Cardiac muscle cell (in vitro differentiated cells and primary cell): ENCODE measurements at places on chromosomes 1 and 21.

- no peak overlapping the region for H3K4me3 ChIP-seq
- H3K4me1 ChIP-seq, result peaks cover 6% of the 10 kb centered on the region
- no peak overlapping the region for H3K27ac ChIP-seq
- no peaks in the 10 kb centered on the region for H3K27me3 ChIP-seq
- DNase-seq, result no peak
These were observed 153.6 kb downstream of the OLFM3 start for GRCh38 chr1:101843160-101843559.

DNA sequence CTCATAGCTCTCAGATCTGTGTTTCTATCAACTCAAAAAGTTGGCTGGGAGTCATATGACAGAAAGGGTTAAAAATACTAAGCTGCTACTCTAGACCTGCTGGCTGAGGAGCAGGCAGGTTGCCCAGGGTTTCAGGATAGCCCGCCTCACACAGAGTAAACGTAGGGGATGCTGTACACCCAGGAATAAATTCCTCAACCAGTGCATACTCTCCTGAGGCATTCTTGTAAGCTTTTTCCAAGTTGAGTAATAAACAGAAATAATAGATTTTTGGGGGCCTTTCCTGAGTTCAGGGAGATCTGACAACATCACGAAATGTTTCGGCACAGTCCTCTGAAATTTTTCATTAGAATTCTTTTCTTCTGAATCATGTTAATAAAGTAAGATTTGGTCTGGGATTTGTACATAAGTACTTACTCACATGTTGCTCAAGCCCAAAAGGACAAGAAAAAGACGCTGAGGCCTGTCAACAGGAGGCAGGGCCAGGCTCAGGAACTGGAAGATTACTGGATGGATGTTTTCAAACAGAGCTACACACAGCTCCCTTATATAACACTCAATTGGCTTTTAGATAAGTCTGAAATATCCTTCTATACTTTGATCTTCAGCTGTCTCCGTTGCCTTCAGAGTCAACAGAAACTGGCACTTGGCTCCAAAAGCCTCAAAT is 41.0 kb downstream of the TGFBR3 start:
- no peaks in the 10 kb centered on the region for H3K36me3 ChIP-seq
- peak overlapping the region; percentile 61 for H3K27ac ChIP-seq
- H3K4me3 ChIP-seq, result no peak overlapping the region
- DNase-seq, result peak; percentile 36

DNA sequence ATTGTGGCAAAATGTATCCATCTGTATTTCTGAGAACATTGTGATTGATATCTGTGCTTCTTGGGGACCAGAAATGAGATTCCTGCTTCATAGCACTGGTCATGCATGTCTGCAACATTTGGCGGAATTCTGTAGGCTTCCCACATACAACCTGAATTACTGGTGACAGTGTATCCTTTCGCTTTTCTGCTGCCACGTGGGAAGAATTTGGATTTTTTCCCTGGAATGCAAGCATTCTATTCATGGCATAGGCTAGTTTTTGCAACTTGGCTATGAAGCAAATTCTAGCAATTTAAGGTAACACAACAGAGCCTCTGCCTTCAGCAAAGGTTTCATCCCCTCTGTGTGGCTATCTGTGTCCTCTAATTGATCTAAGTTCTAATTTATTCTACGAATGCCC is 85.9 kb downstream of the BCAR3 start:
- no peaks in the 10 kb centered on the region for H3K36me3 ChIP-seq
- no peak overlapping the region for H3K27ac ChIP-seq
- H3K4me1 ChIP-seq, result no peaks in the 10 kb centered on the region
- H3K4me3 ChIP-seq, result no peak overlapping the region

DNA sequence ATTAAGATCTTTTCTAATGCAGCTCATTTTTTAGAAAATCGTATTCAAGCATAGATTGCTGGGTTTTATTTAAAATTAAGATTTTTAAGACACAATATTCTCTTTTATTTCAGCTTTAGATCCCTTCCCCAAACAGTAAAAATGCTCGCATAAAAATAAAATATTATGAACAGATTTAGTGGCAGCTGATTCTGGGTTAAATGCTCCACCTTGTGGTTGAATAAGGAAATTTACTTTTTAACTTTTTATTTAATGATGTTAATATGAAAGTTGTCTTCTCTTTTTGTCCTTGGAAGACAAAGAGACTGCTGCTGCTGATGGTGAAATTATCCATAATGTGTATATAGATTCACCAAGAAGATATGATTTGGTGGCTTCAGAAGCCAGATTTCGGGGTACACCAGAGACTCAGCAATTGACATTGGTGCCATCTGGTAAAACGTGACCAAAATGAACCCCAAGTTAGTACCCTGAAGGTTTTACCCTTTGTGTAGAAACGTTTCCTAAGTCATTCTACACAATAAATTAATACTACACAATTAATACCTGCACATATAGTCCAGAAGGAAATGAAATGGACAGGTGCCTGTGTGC is 128.0 kb downstream of the ADAMTS1 start:
- H3K27me3 ChIP-seq, result no peaks in the 10 kb centered on the region
- no peaks in the 10 kb centered on the region for H3K36me3 ChIP-seq
- no peak overlapping the region for H3K27ac ChIP-seq

DNA sequence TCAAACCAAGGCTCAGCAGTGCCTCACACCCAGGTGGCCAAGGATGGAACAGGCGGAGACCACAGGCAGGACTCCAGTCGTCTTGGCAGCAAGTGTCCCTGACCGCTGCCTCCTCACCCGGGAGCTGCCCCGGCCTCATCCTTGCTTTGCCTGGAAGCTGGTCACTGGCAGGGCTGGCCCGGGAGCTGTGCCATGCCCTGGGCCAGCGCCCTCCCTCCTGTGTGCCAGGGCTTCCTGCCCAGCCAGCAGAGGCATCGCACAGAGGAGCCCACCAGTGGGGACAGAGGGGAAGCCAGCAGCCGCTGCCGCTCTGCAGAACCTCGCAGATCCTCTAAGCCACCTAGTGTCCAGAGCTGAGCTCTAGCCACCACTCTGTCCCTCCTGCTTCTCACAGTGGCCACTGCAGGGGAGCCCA is 7.8 kb downstream of the CASZ1 start:
- H3K27me3 ChIP-seq, result no peaks in the 10 kb centered on the region
- H3K4me3 ChIP-seq, result no peak overlapping the region
- H3K27ac ChIP-seq, result no peak overlapping the region
- peaks cover 75% of the 10 kb centered on the region for H3K4me1 ChIP-seq

DNA sequence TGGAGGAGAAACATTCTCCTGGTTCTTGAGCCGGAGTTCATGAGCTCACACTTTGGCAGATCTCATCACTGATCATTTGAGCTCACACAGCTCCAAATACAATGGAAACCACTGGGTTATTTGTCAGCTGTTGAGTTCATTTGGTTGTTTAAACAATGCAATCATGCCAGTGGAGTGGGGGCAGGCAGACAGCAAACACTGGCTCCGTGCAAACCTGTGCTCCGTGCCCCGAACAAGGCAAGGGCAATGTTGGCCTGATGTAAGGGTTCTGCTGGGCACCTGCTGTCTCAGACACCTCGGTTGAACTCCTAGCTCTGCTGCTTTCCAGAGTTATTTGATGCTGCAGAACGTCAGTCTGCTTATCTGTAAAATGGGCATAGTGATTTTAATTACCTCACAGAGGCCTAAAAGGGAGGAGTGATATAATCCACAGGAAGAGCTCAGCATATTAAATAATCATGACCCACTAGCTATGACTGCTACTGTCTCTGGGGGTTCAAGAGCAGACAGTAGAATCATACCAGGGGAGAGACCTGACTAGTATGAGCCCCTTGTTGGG is 20.0 kb upstream of the CLIC6 start:
- no peak overlapping the region for H3K27ac ChIP-seq
- no peaks in the 10 kb centered on the region for H3K36me3 ChIP-seq
- H3K4me1 ChIP-seq, result no peaks in the 10 kb centered on the region
- peaks cover 26% of the 10 kb centered on the region for H3K27me3 ChIP-seq
- no peak for DNase-seq
- no peak overlapping the region for H3K4me3 ChIP-seq

DNA sequence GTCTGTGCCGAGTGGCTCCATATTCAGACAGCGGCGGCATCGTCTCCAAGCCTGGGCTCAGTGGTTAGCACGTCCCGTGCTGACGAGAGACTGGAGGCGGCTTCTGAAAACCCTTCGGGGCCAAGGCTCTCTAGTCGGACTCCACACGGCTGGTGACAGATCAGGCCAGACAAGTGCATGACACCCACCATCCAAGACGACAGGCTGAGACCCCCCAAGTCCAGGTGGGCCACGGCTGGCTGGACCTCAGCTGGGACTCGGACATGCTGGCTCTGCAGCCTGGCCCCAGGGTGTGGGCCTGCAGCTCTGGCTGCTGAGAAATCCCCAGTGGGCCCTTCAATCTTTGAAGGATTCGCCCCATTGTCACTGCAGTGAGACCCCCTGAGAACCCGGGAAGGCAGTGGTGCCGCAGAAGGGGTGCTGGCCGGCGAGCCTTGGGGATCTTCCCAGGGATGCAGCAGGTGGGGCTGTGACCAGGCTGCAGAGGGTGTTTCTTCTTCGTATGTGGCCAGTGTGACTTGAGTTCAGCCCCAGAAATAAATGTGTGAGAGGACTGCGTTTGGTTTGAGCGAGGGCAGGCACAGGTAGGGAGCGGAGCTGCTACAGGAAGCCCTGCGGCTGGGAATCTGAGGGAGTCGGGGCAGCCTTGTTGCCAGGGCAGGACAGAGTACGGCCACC is 15.9 kb upstream of the SLC19A1 start:
- no peak for DNase-seq
- H3K27me3 ChIP-seq, result no peaks in the 10 kb centered on the region
- peaks cover 4% of the 10 kb centered on the region for H3K4me1 ChIP-seq
- H3K27ac ChIP-seq, result no peak overlapping the region
- no peak overlapping the region for H3K4me3 ChIP-seq

DNA sequence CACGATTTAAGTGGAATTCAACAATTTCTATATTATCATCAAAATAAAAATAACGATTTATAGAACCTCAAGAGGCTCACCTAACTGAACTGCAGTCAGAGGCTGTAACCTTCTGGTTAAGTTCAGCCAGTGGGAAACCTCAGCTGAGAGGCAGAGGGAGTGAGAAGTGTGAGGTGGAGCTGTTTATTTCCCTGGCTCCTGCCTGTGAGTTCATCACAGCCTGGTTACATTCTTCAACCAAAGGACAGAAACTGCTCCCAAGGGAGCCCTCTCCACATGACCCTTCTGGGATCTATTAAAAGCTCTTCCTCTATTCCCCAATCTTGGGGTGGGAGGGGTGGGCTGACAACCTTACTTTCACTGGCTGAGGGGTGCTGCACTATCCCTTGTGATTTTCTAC is 22.2 kb downstream of the DYNLT5 start:
- H3K36me3 ChIP-seq, result no peaks in the 10 kb centered on the region
- no peaks in the 10 kb centered on the region for H3K27me3 ChIP-seq
- no peak overlapping the region for H3K4me3 ChIP-seq
- H3K4me1 ChIP-seq, result no peaks in the 10 kb centered on the region
- DNase-seq, result no peak

GRCh38 chr1:226512076-226512728 is 36.4 kb upstream of the STUM start:
- no peak for DNase-seq
- H3K27me3 ChIP-seq, result no peaks in the 10 kb centered on the region
- no peaks in the 10 kb centered on the region for H3K36me3 ChIP-seq
- no peak overlapping the region for H3K27ac ChIP-seq
- H3K4me1 ChIP-seq, result no peaks in the 10 kb centered on the region

DNA sequence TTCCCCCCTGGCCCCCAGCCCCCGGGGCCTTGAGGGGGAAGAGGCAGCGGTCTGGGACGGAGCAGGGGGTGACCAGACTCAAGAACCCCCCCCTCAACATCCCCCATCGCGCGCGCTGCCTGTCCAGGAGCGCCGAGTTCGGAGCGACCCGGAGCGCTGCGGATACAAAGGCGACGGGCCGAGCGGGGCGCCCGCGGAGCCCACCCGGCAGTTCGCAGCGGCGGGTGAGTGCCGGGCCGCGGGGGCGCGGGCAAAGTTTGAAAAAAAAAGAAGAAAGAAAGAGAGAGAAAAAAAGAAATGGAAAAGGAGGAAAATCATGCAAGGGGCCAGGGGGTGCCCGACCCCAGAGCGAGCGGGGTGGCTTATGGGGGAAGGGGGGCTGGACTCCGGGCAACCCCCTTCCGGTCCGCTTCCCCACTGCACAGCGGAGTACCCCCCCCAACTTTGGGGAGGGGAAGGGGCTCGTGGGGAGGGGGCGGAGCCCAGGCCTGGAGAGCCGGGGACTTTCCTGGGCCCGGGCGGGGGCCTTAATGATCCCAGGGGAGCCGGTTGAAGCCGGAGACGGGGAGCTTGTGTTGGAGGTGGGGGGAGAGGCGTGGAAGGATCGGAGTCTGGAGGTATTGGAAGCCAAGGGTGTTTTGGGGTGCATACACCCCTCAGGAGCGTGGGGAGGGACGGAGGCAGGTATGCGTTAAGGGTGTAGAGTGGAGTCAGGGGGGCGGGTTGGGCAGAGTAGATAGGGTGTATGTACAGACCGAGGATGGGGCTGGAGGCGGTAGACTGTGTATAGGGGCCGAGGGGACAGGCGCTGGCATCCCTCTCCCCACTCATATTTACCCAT is 502 bp downstream of the VANGL2 start:
- H3K4me1 ChIP-seq, result peaks cover 33% of the 10 kb centered on the region
- peak overlapping the region; percentile 61 for H3K27ac ChIP-seq
- H3K27me3 ChIP-seq, result no peaks in the 10 kb centered on the region
- peak; percentile 60 for DNase-seq
- no peaks in the 10 kb centered on the region for H3K36me3 ChIP-seq

- no peaks in the 10 kb centered on the region for H3K27me3 ChIP-seq
- H3K4me1 ChIP-seq, result peaks cover 14% of the 10 kb centered on the region
- H3K4me3 ChIP-seq, result no peak overlapping the region
- peak overlapping the region; percentile 73 for H3K27ac ChIP-seq
These were observed 690.4 kb downstream of the USP25 start for GRCh38 chr21:16420031-16420724.

DNA sequence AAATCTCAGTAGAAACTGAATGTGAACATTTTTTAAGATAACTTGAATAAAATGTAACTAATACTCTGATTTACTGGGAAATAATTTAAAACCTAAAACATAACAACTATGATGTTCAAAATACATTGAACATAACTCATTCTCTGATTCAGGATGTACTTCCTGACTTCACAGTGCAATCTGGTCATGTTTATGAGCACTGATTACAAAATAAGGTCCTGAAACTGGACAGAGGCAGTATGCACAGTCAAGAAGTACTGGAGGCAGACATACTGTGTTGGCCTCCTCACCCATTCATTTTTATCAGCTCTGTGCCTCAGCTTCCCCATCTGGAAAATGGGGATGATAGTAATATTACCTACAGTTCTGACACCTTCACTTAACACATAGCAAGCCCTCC is 651.3 kb downstream of the PTPRC start:
- H3K27ac ChIP-seq, result no peak overlapping the region
- peaks cover 6% of the 10 kb centered on the region for H3K4me1 ChIP-seq
- H3K27me3 ChIP-seq, result no peaks in the 10 kb centered on the region
- no peaks in the 10 kb centered on the region for H3K36me3 ChIP-seq
- no peak for DNase-seq

DNA sequence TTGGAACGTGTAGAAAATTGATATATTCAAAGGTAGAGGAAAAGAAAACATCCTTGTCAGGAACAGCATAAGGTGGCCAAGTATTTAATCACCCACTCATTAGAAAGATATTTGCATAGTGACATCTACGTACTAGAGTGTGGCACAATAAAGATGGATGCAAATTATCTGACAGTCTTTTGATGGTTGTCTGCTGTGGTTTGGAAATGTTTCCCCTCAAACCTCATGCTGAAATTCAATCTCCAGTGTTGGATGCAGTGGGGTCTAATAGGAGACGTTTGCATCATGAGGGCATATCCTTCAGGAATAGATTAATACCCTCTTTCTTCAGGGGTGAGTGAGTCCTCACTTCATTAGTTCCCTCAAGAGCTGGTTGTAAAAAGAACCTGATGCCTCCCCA is 34.1 kb upstream of the RUNX1 start:
- H3K27ac ChIP-seq, result no peak overlapping the region
- H3K4me3 ChIP-seq, result no peak overlapping the region
- H3K4me1 ChIP-seq, result no peaks in the 10 kb centered on the region
